ENCODE measurements at places on chromosomes 11 and 22.

- no peak for DNase-seq
These were observed 16.3 kb upstream of the PANX1 start for GRCh38 chr11:94112206-94112953.

DNA sequence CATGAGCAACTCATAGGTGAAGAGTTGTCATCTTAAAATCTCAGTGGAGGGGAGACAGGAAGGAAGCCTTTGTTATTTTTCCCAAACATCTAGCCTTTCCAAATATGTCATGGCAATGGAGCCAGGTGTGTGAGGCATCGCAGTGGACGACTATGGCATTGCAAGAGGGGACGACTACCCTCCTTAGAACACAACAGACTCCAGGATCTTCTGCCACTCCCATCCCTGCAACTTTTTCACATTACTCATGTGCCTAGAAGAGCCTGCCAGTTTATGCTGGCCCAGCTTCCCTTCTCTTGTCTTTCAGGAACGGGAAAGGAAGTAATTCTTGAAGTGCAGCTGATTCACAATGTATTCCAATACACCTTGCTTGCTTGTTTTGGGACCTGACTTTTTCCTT is 1008.4 kb downstream of the OPCML start:
- no peak for DNase-seq

DNA sequence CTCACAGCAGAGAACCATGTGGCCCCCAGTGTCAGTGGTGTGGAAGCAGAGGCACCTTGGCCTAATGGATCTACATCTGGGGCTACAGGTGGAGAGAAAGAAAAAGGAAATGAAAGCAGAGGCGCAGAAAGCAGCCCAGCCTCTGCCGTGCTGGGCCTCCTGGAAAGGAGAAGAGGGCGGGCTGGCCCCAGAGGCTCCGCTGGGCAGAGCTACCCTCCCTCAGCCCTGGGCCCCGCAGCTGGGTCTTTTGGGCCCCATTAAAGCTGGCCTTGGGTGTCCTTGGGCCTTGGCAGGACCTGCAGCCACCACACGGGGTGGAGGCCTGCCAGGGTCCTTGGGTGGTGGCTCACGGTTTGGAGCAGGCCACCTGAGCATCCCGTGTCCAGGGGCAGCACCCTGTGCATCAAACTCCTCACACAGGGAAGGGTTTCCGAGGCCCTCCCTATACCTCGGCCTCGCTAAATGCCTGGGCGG is 31.6 kb upstream of the GAL start:
- no peak for DNase-seq

DNA sequence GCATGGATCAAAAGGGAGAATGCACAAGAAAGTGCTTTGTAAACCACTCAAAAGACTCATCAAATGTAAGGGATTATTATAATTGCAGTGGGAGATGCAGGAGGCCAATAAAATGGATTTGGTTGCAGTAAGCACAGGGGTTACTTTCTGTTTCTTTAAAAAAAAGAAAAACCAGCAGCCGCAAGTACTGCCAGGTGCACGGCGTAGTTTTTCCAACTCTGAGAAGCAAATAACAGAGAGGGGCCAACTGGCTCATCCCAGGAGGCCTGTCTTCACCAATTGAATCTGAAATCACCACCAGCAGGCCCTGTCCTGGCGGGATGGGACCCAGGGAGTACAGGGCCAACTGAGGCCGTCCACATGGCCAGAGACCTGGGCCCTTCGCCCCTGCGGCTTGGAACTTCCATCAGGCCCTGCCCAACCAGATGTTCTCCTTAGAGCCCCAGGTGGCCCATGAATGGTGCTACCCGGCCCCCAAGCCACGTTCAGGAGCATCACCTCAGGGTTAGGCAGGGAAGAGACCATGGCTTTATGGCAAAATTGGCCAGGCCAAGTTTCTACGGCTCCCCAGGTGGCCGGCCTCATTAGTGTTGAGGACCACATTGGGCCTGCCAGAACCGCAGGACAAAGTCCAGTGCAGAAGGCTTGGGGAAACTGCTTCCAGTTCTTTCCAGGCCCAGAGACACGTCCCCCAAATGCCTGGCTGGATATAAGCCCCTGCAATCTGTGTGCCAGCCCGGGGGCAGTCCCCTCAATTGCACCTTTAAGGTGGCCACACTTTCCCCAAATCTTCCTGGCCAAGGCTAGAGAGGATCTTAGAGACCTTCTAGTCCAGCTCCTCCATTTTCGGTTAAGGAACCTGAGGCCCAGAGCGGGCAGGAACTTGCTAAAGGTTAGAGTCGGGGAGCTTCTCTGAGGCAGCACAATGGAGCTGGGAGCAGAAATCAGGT is 61.7 kb downstream of the CHRDL2 start:
- no peak for DNase-seq

DNA sequence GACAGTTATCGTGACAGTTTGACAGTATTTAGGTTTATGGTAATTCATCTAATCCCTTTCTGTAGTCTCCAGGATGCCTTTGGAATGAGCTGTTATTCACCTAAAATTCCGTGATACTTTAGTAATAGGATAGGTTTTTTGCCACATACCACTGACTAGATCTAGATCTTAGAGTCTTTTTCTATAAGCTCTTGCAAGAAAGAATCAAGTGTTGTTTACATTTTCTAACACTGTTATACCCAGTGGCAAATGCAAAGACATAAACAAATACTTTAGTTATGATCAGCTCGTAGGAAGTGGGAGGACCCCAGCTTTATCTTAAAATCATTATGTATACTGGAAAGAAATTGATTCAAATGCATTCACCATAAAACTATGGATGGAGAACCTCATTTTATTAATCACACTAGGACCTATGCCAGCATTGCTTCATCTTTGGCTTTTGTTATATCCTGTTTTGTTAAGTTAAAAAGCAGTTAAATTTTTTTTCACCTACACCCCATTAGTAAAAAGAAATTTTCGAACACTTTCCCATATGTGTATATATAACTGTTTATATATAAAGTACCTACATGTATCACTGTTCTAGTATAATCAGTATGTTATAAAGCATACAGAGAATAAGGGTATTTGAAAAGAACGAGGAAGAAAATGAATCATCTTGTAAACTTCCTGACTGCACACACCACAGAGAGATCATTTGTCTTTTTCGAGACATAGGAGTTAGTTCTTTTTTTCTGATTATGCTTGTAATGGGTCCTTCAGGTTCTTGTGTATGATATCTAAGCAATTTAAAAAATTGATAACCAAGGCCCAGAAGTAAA is 60.9 kb downstream of the PDHX start:
- no peak for DNase-seq

DNA sequence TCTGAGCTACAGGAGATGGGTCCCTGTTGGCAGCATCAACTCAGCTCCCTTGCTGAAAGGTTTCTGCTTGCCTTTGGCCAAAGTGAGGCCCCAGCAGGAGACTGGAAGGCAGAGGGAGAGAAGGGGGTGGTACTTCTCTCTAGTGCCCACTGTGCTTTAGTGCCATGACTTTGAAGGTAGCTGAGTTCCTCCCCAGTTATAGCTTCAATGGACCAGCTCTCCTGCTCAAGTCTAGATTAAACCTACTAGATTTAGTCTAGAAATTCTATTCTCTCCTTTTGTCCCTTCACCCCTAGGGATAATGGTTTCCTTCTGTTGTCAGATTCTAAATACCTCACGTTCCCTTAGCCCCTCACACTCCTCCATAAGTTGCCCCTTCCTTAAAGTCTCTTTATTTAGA is 119.2 kb downstream of the TIMP3 start:
- DNase-seq = no peak

Data from stimulated activated CD4-positive, alpha-beta T cell treated with anti-CD3 and anti-CD28 coated beads, Interleukin-12 subunit alpha, Interleukin-12 subunit beta, amount 100 ng/mL, for 24 hours (primary cell).